Psoas muscle (tissue), 8 donors: ENCODE measurements at places on chromosomes 5 and 9. TPM values are rescaled to one million over a fixed set of nuclear protein-coding genes. Genes with fewer than 3 reads are reported as not detected.

Gene PCDHB9
- 0.15 TPM for total RNA-seq

Gene NEUROG1
- total RNA-seq = not detected

Gene LHX3
- not detected for total RNA-seq

DNA sequence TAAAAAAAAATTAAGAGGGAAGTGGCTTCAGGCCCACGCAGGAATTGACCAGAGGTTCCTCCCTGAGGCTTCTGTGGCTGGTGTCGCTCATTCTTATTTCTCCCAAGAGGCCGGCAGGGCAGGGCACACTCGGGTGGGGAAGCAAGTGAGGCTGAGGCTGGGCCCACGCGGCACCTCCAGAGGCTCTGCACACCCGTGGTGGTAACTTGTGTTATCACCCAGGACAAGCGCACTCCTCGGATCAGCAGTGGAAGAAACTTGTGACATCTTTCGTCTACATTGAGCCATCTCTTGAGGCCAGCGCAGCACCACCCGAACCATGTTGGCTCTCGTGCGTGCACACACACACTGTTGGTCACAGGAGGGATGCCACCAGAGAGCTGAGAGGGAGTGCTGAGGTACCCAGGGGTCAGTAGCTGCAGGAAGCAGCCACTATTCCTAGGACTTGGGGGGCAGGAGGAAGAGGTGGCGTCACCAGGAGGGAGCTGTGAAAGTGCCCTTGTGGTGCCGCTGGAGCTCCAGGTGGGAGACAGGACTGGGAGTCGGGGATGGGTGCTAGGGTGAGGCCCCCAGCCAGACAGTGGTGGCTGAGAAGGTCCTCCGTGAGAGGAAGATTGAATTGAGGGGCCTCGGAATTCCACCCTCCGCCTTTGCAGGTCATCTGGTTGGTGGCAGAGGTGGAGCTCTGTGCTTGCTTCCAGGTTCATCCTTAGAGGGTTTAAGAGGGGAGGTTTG is 6.4 kb downstream of the NDUFS6 start:
- H3K4me1 ChIP-seq = peaks cover 28% of the 10 kb centered on the region
- H3K27ac ChIP-seq = no peak overlapping the region
- no peaks in the 10 kb centered on the region for H3K27me3 ChIP-seq
- no peak overlapping the region for H3K4me3 ChIP-seq
- H3K36me3 ChIP-seq = peaks cover 96% of the 10 kb centered on the region

GRCh38 chr5:109328626-109329025 is 81.1 kb downstream of the PJA2 start:
- no peaks in the 10 kb centered on the region for H3K4me1 ChIP-seq
- no peak overlapping the region for H3K4me3 ChIP-seq
- H3K27me3 ChIP-seq = no peaks in the 10 kb centered on the region
- DNase-seq = no peak
- no peak overlapping the region for H3K27ac ChIP-seq

- DNase-seq = no peak
- H3K27ac ChIP-seq = no peak overlapping the region
- peaks cover 11% of the 10 kb centered on the region for H3K4me1 ChIP-seq
- no peaks in the 10 kb centered on the region for H3K27me3 ChIP-seq
- H3K36me3 ChIP-seq = no peaks in the 10 kb centered on the region
- no peak overlapping the region for H3K4me3 ChIP-seq
Measured at GRCh38 chr9:126992427-126992826, 77.8 kb downstream of the RALGPS1 start.

DNA sequence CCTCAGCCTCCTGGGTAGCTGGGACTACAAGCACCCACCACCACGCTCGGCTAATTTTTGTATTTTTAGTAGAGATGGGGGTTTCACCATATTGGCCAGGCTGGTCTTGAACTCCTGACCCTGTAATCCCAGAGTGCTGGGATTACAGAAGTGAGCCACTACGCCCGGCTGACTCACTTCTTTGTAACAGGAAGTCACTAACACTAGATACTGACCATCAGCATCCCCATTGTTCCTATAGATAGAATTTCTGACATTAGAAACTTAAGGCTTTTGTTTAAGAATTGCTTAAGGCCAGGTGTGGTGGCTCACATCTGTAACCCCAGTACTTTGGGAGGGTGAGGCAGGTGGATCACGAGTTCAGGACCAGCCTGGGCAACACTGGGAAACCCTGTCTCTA is 42.2 kb downstream of the LEAP2 start:
- H3K27me3 ChIP-seq = no peaks in the 10 kb centered on the region
- H3K36me3 ChIP-seq = peaks cover 1% of the 10 kb centered on the region
- no peaks in the 10 kb centered on the region for H3K4me1 ChIP-seq
